ENCODE measurements at places on chromosomes 1 and 21.

DNA sequence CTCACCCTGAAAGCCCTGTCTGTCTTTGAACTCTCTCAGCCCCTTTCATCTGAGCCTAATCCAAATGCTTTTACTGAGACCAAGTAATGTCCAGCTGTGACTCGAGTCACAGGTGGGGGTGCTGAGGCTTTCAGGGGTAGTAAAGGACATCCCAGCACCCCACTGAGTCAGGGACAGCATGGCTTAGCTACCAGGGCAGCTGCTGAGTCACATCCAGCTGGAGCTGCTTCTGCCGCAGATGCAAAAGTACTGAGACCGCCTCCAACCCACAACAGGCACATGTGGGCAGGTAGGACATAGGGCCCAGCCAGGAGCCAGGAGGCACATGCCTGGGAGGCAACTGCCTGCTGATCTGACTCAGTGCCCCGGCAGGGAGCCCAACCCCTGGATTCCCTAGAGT lies 6.7 kb upstream of the VSIG8 start:
- DNase-seq, result peak; percentile 27

GRCh38 chr1:245019910-245020486 lies 134.8 kb upstream of the KIF26B start:
- no peak for DNase-seq

- DNase-seq, result no peak
These were observed 90.5 kb downstream of the SELENOF start for GRCh38 chr1:86823386-86823785.

GRCh38 chr1:36322786-36323635 lies 434 bp downstream of the EVA1B start:
- DNase-seq, result no peak

GRCh38 chr1:245933431-245934045 lies 573.5 kb downstream of the SMYD3 start:
- no peak for DNase-seq

GRCh38 chr1:91919962-91920361 lies 29.2 kb upstream of the BRDT start:
- no peak for DNase-seq

- DNase-seq, result no peak
These were observed 27.4 kb downstream of the AGL start for GRCh38 chr1:99877568-99877967.
